ENCODE measurements at places on chromosomes 7 and 10.

DNA sequence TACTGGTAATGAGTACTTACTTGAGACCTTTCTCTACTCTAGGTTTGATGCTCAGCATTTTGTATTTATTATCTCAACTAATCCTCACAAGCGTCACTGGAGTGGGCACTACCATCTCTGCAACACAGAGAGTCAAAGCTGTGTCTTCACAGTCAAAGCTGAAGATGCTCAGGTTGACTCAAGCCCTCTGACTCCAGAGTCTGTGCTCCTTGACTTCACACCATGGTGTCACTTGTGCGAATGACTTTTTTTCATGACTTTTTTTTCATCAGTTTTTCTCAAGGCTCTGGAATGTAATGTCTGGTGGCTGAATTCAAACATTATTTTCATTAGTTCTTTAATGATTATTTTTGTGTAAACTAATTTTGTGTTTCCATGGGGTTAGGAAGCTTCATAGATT, 30.4 kb upstream of the TARP start:
- DNase-seq: no peak

- peak; percentile 28 for DNase-seq
These were observed 1.3 kb upstream of the TAS2R38 start for GRCh38 chr7:141974831-141975230.

DNA sequence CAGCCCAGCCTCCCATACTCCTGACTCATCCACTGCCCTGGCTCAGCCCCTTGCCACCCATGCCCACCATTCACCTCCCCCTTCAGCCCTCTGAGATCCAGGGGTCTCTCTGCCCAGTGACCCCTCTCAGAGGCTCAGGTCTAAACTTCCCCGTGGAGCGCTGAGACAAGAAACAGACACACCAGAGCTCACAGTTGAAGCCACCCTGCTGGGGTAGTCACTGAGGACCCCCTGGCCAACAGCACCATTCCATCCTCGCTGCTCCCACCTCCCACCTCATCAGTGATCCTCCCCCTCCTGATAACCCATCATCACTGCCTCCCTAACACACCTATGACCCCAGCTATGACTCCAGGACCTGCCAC, 100.7 kb downstream of the GRID1 start:
- no peak for DNase-seq

DNA sequence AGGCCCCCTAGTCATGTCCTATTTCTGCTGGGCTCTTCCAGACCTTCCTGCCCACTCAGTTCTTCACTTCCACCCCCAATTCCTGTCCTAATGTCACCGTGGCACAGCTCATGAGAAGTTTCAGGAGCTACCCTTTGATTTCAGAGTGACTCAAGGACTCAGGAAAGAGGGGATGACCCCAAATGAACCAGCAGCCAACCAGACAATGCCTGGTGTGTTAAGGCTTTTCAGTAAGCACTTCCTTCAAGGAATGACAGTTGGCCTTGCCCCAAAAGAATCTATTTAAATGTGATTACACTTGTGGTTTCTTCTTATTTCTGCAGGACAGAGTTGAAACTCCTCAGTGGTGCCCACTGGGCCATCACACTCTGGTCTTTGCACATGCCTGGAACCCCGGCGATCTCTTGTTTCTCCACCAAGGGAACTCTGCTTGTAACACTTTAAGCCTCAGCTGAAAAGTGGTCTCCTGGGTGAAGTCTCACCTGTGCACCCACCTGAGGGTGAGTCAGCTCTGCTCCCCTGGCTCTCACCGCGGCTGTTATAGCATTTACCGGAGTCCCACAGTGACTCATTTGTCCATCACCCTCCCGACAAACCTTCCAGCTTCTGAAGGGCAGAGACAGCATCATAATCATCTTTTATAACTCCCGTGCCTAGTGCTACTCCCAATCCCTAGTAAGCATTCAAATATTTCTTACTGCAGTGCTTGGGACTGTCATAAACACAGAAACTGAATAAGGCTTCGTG, 123.0 kb upstream of the SVIL start:
- DNase-seq: peak; percentile 85

- DNase-seq: no peak
These were observed 23.0 kb upstream of the DMBT1 start for GRCh38 chr10:122537545-122537944.

GRCh38 chr7:134108802-134109201, 18.3 kb upstream of the LRGUK start:
- DNase-seq: no peak

DNA sequence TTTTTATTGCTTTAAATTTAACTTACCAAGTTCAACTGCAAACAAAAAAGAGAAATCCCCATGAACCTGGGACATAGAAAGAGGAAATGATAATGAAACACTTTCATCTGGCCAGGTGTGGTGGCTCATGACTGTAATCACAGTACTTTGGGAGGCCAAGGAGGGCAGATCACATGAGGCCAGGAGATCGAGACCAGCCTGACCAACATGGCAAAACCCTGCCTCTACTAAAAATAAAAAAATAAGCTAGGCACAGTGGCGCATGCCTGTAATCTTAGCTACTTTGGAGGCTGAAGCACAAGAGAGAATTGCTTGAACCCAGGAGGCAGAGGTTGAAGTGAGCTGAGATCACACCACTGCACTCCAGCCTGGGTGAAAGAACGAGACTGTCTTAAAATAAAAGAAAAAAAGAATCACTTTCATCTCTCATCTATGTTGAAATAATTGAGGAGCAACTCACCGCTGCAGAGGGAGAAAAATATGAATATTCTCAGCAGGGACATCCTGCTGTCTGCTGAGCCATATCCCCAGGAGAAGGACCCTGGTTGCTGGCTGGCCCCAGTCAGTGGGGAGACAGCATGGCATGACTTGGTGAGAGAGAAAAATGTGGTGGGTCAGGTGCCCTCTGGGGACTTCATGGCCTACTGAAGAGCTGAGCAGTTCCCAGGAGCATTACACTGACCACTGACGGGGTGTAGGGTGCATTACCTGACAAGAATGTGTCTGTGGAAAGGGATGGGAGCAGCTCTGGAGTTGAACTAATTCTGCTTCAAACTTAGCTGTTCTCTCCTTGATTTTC, 22.8 kb upstream of the TARP start:
- no peak for DNase-seq

DNA sequence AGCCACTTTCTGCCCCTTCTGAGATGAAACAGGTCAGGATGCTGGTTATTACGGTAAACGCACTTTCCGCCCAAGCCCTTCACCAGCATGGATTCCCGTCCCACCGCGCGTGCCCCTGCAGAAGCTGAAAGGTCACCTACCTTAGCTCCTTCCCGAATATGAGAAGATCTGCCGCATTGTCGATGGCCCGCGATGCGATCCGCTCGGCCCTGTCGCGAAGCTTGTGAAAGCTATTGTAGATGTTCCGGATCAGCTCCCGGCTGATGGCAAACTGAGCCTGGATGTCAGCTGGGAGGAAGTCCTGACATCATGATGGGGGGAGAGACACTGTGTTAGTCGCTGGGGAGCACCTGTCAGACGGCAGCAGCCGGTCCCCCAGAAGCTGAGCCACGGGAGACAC, 22.1 kb downstream of the NUDT1 start:
- no peak for DNase-seq
